ENCODE measurements at places on chromosomes 11 and 22.

- no peak for DNase-seq
These were observed 26.3 kb upstream of the EHF start for GRCh38 chr11:34594603-34595002.

DNA sequence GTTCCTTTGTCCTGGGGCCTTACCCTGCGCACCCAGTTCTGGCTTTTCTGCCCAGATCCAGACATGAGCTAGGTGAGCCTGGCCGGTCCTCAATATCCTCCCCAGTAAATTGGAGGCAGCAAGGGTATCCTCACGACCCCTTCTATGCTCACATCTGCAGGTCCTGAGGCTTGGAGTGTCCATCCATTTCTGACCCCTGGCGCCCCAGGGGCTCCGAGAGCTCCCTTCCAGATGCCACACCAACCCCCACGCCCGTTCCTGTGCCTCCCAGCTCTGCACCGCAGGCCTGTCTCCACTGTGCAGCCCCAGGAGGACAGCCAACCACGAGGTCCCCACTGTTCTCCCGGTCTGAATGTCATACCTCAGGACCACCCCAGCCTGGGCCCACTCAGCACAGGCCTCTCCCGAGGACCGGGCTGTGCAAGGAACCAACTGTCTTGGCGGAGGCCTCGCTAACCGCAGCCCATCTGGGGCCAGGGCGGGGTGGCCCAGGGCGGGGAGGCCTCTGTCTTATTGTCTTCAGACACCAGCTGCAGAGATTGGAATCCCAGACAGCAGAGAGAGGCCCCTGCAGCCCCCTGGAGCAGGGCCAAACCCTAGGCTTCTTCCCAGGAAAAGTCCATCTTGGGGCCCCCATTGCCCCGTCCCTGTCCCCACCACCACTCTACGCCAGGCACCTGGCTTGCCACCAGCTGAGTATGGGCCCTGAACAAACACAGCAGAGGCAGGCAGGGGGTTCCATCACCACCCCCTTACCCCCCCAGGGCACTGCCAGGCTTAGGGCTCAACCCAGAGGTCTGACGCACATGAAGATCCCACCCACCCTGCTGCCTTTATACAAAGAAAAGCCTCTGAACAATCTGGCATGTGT is 39.3 kb downstream of the ALX4 start:
- DNase-seq, result no peak

DNA sequence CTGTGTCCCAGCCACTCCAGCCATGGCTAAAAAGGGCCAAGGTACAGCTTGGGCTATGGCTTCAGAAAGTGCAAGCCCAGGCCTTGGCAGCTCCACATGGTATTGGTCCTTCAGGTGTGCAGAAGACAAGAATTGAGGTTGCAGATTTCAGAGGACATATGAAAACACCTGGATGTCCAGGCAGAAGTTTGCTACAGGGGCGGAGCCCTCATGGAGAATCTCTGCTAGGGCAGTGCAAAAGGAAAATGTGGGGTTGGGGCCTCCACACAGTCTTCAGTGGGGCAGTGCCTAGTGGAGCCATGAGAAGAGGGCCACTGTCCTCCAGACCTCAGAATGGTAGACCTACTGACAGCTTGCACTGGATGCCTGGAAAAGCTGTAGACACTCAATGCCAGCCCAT is 1074.1 kb downstream of the JRKL start:
- no peak for DNase-seq

DNA sequence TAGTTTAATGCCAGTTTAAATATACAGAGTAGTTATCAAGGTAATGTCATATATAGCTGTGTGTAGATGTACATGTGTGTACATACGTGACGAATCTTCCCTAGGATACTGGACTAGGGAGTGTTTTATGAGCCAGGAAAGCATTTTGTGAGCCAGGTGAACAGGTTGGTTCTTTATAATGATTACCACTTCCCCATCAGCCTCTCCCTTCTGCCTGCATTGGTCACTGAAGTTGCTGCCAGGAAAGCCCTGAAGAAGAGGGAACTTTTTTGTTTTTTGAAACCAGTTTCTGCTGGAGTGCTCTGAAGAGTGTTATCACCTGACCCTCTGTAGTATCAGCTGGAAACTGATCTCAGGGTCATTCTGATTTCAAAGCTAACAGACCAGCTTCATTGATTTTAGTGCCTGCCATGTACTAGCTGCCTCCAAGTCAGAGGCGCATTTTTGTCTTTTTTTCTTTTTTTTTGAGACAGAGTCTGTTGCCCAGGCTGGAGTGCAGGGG is 14.2 kb upstream of the ST14 start:
- DNase-seq, result no peak

- no peak for DNase-seq
These were observed 171.1 kb downstream of the TENM4 start for GRCh38 chr11:79269611-79270307.

DNA sequence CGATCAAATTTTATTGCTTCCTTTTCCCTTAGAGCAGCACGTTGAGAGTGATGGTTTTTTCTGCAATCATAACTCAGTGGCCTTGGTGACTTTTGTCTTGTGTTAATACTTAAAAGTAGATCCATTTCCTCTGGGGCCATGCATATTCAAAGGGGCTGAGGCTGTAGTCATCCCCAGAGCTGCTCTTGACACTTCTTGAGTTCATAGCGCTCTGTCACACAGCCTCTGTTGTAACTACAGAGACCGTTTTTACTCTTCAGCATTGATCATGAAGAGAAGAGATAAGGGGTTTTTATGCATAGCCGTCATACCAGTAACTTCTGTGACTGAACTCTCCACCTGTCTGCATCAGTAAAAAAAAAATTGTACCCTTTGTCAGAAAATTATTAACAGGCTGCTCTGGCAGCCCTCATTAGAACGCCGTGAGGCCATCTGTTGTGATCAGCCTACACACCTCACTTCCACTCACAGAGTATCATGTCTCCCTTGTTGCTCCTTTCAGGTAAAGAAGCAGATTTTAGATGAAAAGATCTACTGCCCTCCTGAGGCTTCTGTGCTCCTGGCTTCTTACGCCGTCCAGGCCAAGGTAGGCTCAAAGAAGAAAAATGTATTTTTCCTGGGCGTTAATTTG is 38.4 kb downstream of the NF2 start:
- no peak for DNase-seq

- no peak for DNase-seq
These were observed 24.4 kb upstream of the PSMA1 start for GRCh38 chr11:14544611-14545010.

DNA sequence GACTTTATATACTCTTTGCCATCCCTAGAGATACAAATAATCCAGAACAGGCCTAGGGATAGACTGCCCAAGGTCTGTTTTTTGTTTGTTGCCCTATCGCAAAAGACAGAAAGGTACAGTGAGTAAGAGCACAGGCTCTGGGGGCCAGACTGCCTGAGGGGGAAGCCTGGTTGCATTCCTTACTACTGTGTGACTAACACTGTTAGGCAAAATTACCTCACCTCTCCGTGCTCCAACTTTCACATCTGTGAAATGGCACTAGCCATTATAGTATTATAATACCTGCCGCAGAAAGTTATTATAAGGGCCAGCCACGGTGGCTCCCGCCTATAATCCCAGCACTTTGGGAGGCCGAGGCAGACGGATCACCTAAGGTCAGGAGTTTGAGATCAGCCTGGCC is 14.5 kb downstream of the SLC35F2 start:
- DNase-seq, result no peak

- DNase-seq, result no peak
These were observed 330.8 kb upstream of the MTNR1B start for GRCh38 chr11:92638678-92639077.

- no peak for DNase-seq
These were observed 14.2 kb downstream of the PLEKHB1 start for GRCh38 chr11:73660497-73661034.

DNA sequence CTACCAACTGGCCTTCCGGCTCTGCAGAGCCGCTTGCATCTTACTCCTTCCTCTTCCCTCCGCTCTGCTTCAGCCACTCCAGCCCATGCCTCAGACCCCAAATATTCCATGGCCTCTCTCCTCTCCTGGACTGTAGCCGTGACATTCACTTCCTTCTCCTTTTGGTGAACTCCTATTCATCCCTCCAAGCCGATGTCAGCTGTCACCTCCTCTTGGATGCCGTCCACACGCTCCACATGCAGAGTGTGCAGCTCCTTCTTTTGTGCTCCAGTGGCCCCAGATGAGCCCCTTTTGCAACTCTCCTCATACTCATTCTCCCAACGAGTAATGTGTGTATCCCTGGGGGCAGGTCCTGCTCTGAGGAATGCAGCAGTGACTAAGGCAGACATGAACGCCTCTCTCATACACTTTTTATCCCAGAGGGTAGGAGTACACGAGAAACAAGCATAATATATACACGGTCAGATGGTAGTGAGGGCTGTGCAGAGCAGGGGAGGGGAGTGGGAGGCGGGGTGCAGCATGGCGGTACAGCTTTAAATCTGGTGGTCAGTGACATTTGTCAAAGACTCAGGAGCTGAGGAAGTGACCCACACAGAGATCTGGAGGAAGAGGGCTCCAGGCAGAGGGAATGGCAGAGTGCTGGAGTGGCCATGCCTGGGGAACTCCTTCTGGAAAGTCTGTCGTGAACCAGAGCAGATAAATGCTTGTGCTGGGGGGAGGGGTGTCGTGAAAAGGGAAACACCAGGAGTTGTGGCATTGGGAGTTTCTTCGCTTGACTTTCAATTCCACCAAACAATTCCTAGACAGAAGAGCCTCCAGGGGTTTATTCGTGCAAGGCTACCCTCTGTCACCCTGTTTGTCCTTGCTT is 83.8 kb upstream of the ATXN10 start:
- no peak for DNase-seq

DNA sequence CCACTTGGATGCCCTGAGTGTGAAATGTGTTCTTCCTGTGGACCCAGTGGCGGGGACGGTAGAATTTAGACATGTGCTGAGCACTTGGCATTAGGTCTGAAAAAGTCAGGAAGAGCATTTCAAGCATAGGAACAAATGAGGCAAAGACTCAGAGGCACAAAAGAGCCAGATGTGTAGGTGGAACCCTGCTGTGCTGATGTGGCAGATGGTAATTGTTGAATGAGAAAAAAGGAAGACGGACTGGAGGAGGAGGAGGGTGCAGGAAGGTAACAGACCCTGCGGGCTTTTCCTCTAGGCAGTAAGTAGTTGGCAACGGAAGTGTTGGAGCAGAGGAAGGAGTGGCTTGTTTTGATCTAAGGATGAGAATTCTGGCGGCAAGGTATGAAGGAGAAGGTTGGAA is 985.8 kb downstream of the TBC1D22A start:
- no peak for DNase-seq

GRCh38 chr22:38802671-38803121 is 8.8 kb upstream of the DNAL4 start:
- no peak for DNase-seq

- DNase-seq, result no peak
These were observed 5.1 kb upstream of the SMPD1 start for GRCh38 chr11:6385046-6385777.

- DNase-seq, result no peak
These were observed 17.3 kb downstream of the KCTD17 start for GRCh38 chr22:37068859-37069258.

DNA sequence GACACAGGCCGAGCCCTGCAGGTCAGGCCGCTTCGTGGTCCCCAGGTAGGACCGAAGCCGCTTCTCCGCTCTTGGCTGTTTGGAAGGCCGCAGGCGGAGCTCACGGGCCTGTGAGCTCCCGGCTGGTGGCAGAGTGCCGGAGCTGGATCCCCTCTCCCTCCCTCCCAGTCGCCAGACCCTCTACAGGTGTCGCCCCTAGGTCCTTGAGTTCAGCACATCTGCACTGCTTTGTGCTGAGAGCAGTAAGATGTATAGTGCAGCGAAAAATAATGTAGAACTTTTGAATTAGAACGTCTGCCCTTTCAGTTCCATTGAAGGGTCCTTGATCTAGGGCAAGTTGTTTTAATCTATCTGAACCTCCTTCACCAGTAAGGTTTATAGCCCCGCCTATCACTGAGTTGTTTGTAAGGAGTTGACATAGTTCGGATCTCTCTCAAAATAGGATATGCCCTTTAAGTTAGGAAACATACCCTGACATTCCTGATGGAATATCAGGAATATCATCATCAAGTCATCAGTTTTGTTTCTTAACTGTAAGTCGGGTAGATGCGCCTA is 419 bp downstream of the ANKRD49 start:
- no peak for DNase-seq

- DNase-seq, result peak; percentile 89
These were observed at the start of gene MEI1 for GRCh38 chr22:41699264-41700107. Gene MEI1, plus strand, starts transcription at chr22:41699503. Its CDS starts 36 bp downstream, at chr22:41699539.

DNA sequence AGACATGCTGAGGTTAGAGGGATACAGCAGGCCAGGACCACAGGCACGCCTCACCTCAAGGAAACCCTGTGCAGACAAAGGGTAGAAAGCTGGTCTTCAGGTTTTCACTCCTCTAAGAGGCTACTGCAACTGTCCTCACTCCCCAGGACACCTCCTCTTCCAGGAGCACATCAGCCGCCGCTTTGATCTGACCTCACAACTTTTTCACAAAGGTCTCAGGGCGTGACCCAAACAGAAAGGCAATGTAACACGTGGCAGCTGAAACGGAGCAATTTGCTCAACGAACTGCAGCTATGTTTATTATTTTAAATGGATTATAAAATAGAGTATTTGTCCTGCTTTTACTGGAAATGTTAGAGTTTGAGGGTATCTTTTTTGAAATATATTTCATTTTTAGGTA is 46.1 kb downstream of the LARGE1 start:
- no peak for DNase-seq

DNA sequence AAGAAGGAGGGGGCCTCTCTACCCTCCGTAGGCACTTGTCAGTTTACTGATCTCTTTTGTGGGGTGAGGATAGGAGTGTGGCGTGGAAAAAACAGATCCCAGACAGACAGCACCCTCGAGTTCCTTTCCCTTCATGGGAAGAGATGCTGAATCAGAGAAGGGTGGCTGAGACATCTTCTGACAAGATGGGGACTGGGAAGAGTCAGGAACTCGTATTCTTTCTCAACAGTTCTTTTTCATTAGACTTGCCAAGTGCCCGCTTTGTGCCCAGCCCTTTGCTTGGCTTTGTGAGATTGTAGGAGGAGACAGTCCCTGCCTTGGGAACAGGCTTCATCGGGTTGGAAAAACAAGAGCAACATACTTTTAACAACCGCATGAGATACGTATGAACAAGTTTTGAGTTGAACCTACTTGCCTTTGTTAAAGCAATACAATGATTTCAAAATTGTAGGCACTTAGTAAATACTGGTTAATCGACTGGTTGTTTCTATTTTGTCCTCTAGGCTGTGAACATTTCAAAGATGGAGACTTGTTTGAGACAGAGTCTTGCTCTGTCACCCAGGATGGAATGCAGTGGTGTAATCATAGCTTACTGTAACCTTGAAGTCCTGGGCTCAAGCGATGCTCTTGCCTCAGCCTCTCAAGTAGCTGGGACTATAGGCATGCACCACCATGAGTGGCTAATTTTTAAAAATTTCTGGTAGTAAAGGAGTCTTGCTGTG is 1.1 kb downstream of the RRM1 start:
- DNase-seq, result no peak

DNA sequence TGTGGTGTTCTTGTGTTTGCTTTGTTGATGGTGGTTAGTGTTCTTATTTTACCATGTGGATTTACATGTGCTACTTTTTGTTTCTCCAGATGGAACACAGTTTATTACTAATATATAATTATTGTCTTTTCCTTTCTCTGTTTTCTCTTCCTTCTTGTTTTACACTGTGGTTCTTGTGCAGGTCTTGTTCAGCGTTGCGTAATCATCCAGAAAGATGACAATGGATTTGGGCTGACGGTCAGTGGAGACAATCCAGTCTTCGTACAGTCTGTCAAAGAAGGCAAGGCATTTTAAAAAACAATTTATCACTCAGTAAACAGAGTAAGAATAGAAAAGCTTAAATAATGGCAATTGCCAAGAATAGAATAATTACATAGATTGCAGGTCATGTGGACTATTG is 84.4 kb downstream of the ARHGEF12 start:
- DNase-seq, result no peak

GRCh38 chr11:61264795-61265194 is 23.8 kb downstream of the PGA5 start:
- no peak for DNase-seq

Data from stimulated activated CD4-positive, alpha-beta T cell treated with anti-CD3 and anti-CD28 coated beads, Interleukin-2, amount 100 ng/mL, for 48 hours (primary cell).